CD4-positive, alpha-beta memory T cell (primary cell): ENCODE measurements at places on chromosomes 3 and 15. TPM values are rescaled to one million over a fixed set of nuclear protein-coding genes. Genes with fewer than 3 reads are reported as not detected.

CLDN1 gene
- total RNA-seq = not detected

DNA sequence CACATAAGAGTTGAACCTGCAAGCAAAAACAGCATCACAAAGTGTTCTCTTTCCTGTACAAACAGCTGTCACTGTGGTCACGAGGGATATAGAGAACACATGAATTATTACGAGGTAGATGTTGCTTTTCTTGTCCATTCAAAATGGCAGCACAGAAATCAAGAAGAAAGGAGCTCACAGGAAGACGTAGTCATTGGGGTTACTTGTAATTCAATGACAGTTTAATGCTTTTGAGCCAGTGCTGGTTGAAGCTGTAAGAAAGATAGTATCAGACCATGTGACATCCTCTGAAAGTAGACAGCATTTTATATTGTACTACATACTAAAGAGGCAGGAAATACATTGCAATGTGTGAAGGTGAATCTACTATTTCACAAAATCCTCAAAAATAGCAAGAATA, 140.4 kb downstream of the ABI3BP start:
- DNase-seq = no peak
- H3K4me1 ChIP-seq = no peaks in the 10 kb centered on the region
- no peaks in the 10 kb centered on the region for H3K27me3 ChIP-seq
- H3K27ac ChIP-seq = no peak overlapping the region
- no peak overlapping the region for H3K4me3 ChIP-seq

DNA sequence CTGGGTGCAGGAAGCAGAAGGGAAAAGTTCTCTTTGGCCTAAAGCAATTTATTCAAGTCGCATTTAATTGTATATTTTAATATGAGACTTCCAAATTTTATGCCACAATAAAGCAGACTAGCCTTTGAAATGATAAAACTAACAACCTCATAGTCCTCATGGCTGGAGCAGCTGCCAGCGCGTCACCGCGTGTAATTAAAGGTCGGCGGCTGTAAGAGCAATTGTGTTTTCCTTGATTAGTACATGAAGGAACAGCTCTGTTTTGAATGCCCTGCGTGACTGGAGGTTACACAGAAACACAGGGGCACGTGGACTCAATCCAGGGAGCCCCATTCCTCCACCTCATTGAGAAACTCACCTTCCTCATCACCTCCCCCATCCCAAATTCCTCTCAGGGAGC, 10.1 kb upstream of the LRRC15 start:
- no peak overlapping the region for H3K27ac ChIP-seq
- no peaks in the 10 kb centered on the region for H3K36me3 ChIP-seq
- no peaks in the 10 kb centered on the region for H3K4me1 ChIP-seq
- H3K27me3 ChIP-seq = peaks cover 5% of the 10 kb centered on the region

GRCh38 chr15:27869697-27870281, 229.3 kb downstream of the OCA2 start:
- DNase-seq = no peak
- no peak overlapping the region for H3K27ac ChIP-seq
- no peak overlapping the region for H3K4me3 ChIP-seq
- no peaks in the 10 kb centered on the region for H3K36me3 ChIP-seq

- H3K27me3 ChIP-seq = no peaks in the 10 kb centered on the region
- no peak overlapping the region for H3K4me3 ChIP-seq
- DNase-seq = no peak
- H3K27ac ChIP-seq = no peak overlapping the region
- no peaks in the 10 kb centered on the region for H3K4me1 ChIP-seq
Measured at GRCh38 chr3:168414149-168414548, 318.4 kb upstream of the GOLIM4 start.
